ENCODE measurements at places on chromosomes 11 and 22.

- DNase-seq = no peak
These were observed 1072.1 kb downstream of the JRKL start for GRCh38 chr11:97461934-97462333.

- DNase-seq = no peak
These were observed 78.3 kb downstream of the ZNF280B start for GRCh38 chr22:22430111-22430820.

DNA sequence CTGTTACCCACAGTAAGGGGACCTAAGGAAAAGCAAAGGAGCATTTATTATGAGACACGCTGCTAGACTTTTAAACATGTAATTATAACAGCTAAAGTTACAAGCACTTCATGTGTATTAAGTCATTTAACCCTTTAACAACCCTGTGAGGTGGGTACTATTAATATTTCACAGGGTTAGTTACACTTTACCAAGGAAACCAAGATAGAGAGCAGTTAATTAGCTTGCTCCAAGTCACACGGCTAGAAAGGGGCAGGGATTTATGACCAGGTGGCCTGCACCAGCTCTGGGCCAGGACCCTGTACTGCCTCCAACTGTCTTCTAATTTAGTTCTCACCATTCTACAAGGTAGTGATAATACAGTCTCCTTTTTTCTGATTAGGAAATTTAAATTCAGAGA is 74.9 kb downstream of the RPL27A start:
- DNase-seq = no peak

DNA sequence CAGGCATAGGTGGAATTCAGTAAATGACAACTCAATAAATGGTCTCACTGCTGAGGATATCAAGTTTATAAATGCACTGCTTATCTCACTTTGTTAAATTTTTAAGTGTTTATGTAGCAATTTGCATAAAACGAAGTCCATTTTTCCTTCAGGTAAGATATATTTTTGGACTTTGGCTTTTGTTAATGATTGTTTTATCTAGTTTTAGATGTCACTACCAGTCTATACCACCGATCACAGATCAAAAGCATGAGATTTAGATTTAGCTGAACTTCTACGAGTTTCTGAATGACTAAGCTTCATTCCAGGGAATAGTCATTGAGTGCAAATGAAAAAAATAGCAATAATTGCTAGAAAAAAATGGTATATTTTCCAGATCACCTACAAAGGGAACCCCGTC is 12.8 kb upstream of the SLC5A12 start:
- DNase-seq = no peak

GRCh38 chr11:114318361-114318760 is 22.2 kb downstream of the NNMT start:
- no peak for DNase-seq

DNA sequence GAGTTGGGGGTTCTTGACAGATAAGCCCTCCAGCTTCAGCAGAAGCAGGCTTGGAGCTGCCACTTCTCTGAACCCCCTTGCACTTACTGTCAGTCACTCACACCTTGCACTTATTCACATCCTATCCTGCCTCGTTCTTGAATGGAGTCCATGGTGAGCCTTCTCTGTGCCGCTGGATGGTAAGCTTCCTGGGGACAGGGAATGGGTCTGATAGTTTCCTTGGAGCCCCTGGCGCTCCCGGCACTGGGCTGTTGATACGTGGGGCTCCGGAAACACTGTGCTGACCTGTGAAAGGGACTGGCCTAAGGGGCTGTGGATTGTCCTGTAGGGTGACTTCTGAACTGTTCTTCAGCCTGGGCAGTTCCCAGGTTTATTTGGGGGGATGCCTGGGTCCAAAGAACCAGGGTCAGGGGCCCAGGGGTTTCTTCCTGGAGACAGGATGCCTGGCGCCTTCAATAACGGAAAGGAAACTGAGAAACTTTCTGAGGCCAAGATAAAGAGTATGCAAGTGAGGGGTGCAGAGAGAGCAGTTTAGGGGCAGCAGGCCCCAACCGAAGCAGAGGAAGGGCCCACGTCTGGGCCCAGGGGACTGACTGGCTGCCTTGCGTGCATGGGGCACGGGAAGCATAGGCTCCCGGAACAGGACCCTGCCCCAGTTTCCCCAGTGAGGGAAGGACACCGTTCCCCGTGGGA is 709 bp upstream of the ST3GAL4 start:
- no peak for DNase-seq

DNA sequence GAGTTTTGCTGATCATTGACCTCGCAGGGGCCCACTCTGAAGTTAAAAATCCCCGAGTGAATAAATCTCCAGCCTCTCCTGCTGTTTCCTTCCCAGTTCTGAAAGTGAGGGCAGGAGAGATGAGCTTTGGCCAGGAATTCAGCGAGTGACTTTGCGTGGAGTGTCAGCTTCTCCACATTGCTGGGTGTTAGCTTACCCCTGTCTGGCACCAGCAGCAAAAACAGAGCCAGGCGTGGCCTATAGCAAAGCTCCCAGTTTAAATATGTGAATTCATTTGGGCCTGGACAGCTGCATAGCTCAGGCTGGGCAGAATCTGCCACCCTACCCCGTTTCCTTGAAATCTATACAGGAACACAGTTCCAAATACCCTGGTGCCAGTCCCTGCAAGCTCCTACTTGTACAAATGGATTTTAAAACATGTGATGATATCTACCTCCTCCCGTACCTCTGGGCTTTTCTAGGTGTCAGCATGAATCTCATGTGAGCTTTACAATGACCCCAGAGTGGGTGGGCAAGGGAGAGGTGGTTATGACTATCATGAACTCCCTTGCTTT is 25.6 kb downstream of the TIMP3 start:
- no peak for DNase-seq

DNA sequence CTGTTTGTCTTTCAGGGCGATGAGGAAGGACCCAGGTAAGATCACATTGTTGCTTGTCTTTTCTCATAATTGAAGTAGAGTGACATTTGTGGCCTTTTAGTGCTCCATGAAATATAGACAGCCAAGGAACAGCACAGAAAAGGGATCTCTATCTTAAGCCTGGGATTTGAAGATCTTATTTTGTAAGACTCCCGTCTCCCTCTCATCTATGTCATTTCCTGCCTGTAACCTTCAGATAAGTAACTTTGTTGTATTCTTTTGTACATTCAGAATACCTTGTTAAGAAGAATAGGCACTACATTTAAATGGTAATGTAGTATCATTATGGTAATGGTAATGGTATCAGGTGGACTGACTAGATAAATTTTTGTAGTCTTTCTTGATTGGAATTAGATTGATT is 72.8 kb downstream of the TRIM44 start:
- no peak for DNase-seq

DNA sequence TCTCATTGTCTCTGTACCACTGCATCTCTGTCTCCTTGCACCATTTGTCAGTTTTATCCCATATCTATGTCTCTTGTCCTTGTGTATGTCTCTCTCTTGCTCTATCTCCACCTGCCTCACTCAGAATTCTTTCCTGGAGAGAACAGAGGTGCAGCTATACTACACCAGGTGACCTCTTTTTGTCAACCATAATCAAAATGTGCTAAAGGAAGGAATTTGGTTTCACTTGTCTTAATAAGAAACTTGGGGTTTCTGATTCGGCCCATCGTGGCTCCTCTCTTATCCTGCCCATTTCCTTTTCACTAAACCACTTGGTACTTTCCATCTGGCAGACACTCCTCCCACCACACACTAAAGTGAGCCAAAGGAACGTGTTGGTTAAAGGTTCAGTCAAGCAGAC is 2.0 kb upstream of the C11orf42 start:
- no peak for DNase-seq

DNA sequence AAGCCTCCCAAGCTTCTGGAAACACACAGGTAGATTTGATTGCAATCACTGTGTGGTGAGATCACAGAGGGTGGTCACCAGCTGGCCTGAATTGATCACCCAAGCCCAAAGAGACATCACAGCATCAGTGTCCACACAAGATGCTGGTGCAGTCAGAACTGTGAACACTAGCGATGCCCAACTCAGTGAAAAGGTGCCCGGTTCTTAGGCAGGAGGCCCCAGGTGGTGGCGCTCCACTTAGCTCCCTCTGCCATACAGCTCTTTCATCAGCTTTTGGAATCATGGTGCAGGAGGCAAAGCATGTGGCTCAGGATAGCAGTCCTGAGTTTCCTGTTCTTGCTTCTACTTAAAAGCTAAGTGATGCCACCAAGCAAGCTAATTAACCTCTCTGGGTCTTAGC is 11.1 kb downstream of the DGCR2 start:
- DNase-seq = no peak

- DNase-seq = no peak
These were observed 1125.4 kb downstream of the DLG2 start for GRCh38 chr11:84501750-84502149.

DNA sequence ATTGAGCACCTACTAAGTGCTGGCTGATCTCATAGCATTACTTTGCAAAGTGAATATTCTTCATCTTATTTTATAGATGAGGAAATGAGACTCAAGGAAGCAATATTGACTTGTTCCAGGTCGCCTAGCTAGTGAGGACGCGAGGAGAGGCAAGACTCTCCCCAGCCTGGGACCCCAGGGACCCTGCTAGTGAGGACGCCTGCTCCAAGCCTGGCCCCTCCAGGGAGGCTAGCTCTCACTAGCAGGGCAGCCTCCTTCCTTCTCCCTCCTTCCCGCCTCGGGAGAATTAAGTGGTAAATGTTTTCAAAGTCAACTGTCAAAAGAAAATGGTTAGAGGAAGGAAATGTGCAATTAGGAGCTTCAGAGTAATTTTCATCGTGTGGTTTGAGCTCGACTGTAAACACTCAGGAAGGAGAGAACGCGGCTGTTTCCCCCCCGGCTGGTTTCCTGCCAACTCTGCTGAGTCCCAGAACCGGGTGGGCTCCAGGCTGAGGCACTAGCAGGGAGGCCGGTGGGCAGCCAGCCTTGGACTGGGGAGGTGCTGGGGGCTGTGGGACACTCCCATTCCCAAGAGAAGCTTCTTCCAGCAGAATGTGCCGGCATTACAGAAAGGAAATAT is 17.9 kb downstream of the MYEOV start:
- DNase-seq = no peak

- peak; percentile 24 for DNase-seq
These were observed 25.2 kb downstream of the FLRT1 start for GRCh38 chr11:64060861-64061444.

GRCh38 chr22:26615830-26616435 is 1.9 kb downstream of the CRYBB1 start:
- DNase-seq = no peak

GRCh38 chr11:93082900-93083299 is 113.4 kb downstream of the MTNR1B start:
- no peak for DNase-seq

- no peak for DNase-seq
These were observed 3.6 kb downstream of the MTMR3 start for GRCh38 chr22:29886596-29886995.

Measured in stimulated activated CD8-positive, alpha-beta memory T cell treated with anti-CD3 and anti-CD28 coated beads, Interleukin-15, amount 100 ng/mL, for 1 hour (primary cell).